ENCODE measurements at places on chromosomes 7 and 10.

- DNase-seq = no peak
Observed at GRCh38 chr7:85023916-85024315, 162.9 kb downstream of the SEMA3D start.

- no peak for DNase-seq
Observed at GRCh38 chr7:155164316-155164715, 94.2 kb downstream of the HTR5A start.

DNA sequence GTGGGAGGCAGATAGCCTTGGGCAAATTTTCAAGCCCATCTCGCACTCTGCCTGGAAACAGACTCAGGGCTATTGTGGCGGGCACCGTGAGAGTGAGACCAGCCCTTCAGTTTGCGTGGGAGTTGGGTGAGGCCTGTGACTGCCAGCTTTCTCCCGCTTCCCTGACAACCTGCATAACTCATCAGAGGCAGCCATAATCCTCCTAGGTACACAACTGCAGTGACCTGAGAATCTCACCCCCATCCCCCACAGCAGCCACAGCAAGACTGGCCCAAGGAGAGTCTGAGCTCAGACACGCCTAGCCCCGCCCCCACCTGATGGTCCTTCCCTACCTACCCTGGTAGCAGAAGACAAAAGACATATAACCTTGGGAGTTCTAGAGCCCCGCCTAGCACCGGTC is 275.4 kb downstream of the GRID1 start:
- DNase-seq = no peak

DNA sequence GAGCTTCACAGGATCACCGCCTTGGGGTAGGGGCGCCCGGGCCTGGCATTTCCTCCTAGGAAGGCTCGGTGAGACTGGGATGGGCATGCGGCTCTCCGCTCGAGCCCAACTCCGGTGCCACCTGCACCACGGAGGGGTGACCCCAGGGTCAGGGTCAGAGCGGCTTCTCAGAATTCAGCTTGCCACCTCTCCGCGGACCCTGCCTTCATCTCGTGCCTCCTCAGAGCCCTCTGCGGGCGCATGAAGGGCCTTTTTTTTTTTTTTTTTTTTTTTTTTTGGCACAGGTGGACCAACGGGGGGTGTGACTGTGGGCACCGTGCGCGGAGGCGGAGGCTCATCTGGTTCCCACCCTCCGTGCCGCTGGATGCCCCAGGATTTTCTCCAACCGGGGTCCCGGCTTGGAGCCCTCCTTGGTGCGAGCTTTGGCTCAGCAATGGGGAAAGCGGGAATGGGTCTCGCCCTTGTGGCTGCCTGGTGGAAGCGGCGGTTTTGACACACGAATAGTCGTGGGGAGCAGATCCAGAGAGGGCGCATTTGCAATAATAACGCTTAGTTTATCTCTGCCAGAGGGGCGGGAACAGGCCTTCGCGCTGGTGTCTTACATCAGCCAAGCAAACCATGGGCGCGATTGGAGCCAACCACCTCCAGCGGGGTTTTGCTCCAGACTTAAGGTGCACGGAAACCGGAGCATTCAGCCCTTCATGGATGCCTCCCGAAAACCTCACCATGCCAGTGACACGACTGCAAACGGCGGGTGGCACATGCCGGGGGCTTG is 5.0 kb upstream of the TNRC18 start:
- DNase-seq = no peak

DNA sequence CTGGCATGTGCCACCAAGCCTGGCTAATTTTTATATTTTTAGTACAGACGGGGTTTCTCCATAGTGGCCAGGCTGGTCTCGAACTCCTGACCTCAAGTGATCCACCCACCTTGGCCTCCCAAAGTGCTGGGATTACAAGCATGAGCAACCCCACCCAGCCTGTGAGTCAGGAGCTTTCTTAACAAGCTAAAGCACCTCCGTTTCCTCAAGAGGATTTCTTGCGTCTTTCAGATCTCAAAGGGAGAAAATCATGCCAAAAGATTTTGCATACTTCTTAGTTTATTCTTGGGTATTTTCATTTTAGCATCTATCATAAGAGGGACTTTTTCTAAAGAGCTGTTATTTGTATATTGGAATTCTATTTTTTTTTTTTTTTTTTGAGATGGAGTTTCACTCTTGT is 47.9 kb upstream of the FOXK1 start:
- DNase-seq = no peak

DNA sequence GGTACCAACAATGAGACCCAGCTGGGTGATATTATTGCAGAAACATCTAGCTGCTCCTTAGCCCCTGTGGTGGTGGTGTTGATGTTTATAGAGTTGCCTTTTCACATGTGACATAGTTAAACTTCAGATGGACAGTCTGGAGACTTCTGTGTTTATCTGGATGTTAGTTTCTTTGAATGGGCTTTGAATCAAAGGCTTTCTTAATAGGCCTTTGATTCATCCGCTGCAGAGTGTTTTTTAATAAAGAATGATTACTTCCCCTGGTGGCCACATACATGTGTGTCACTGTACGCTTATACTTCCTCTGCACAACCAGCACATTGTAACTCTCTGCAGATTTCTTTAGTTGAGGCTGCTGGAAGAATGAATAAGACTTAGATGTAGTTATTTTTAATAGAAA is 221.0 kb downstream of the DYNC1I1 start:
- DNase-seq = no peak

GRCh38 chr7:34425194-34425593 is 232.8 kb upstream of the NPSR1 start:
- DNase-seq = no peak

DNA sequence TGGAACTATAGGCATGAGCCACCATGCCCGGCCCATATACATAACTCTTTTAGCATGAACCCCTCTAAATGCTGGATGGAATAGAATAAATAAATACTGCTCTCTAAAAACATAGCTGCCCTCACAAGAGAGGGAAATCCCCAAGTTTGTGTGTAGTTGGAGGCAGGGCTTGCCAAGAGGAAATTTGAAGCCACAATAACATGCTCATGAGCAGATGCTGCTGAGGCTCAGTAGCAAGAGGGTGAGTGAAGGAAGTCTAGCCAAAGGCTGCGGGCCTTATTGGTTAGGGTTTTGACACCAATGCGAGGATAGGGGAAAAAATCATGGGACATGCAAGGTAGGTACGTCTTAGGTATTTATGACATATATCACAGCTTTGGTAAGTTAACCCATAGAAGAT is 17.3 kb downstream of the TPK1 start:
- DNase-seq = peak; percentile 44

DNA sequence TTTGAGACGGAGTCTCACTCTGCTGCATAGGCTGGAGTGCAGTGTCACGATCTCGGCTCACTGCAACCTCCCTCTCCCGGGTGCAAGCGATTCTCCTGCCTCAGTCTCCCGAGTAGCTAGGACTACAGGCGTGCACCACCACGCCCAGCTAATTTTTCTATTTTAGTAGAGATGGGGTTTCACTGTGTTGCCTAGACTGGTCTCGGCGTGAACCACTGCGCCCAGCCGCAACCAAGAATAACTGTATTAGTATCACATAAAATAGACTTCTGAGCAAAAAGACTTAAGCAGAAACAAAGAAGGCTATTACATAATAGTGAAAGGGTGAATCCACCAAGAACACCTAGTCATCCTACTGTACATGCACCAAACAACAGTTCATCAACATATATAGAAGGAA is 67.6 kb upstream of the TFEC start:
- no peak for DNase-seq

GRCh38 chr10:59383436-59383835 is 21.1 kb upstream of the FAM13C start:
- no peak for DNase-seq

- no peak for DNase-seq
Observed at GRCh38 chr7:115300231-115300870, 378.5 kb downstream of the MDFIC start.

GRCh38 chr7:76343294-76343930 is 15.4 kb downstream of the YWHAG start:
- no peak for DNase-seq

DNA sequence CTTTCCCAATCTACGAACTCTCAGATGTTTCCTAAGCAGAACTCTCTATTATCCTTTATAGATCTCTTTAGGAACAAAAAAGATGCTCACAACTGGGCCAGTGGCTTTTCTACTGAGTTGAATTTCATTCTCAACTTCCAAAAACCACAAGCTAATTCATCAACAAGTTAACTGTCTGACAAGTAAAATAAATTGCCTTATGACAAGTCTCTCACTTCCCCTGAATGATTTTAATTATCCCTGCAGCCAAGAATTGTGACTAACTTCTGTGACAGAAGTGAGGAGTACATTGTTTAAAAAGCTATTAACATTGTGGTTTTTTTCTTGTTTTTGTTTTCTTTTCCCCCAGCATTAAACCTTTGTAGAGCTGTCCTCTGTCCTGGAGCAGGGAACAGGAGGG is 343.1 kb downstream of the HPSE2 start:
- DNase-seq = no peak

DNA sequence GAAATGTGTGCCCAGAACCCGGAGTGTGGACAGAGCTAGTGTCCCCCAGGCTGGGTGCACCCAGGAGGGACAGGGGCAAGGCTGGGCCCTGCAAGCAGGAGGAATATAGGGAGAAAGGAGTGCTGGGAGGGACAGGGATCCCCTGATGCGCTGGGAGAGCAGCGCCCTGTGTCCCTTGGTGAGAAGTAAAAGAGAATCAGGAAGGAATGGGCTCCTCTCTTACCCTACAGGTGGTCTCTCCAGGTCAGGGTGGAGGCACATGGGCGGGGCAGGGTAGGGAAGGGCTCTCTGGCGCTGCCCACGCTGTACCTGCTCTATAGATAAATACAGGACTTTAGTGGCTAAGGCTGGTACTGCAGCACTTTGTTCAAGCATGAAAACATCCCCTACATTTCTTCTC is 753.8 kb downstream of the GRID1 start:
- no peak for DNase-seq

DNA sequence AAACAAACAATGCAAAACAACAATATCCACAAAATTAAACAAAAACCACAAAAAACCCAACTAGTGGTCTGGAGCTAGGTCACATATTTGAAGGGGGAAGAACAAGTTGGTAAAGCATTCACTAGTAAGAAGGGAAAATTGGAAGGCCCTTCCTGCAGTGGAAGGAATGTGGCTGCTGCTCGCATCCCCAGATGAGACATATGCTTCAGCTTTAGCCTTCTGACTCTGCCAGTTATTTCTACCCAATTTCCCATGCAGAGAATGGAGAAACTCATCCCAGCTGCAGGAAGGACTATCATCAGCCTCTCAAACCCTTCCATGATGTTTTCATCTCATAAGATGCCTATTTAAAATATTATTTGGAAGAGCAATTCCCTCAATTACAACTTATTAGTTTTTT is 176.6 kb downstream of the BMPER start:
- no peak for DNase-seq

GRCh38 chr10:109430043-109430760 is 493.1 kb downstream of the XPNPEP1 start:
- no peak for DNase-seq

- peak; percentile 49 for DNase-seq
Observed at GRCh38 chr7:28062197-28062991, 118.2 kb downstream of the JAZF1 start.

GRCh38 chr7:140707132-140707531 is 10.6 kb downstream of the NDUFB2 start:
- DNase-seq = no peak

DNA sequence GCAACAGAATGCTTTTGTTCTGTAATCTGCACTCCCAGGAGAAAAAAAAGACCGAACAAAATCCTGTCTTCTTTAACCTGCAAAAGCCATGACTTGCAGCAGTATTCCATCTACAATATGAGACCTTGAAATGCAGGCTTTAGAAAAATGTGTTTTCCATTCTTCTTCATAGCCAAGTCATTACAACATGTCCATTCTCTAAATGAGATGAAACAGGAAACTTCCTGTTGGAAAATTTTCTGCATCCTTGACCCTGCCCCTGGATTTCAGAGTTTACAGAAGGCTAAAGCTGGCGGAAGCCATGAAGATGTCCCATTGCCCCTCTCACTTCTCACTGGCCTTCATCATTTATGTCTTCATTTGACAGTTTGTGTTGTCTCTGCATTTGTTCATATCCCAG is 546.4 kb downstream of the TNS3 start:
- DNase-seq = no peak

GRCh38 chr10:101965075-101965765 is 90.8 kb downstream of the ARMH3 start:
- DNase-seq = no peak

- no peak for DNase-seq
Observed at GRCh38 chr7:6718124-6718523, 11.4 kb upstream of the ZNF12 start.

DNA sequence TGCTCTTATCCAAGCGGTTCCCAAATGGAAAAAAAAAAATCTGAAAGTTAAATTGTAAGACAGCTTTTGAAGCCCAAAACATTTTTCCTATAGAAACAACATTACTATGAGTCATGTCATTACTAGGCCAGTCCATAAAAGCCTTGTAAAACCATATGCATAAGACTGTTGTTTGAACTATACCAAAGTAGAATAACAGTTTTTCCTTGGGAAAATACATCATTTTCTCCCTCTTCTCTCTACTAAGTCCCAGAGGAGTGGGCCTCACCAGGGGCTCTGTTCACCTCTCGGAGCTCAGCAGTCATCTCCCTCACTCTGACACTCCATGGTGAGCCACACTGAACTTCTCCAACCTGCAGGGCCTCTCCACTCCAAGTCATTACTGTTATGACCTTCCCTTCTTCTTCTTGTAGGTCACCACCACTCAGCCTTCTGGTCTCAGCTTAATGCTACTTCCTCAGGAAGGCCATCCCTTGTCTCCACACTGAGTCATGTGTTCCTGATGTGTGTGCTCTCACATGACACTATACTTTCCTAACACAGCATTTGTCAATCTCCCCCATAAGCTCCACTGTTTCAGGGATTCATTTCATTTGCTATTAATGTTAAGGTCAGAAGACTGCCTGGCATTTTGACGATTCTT is 32.5 kb downstream of the ZNF438 start:
- DNase-seq = no peak

DNA sequence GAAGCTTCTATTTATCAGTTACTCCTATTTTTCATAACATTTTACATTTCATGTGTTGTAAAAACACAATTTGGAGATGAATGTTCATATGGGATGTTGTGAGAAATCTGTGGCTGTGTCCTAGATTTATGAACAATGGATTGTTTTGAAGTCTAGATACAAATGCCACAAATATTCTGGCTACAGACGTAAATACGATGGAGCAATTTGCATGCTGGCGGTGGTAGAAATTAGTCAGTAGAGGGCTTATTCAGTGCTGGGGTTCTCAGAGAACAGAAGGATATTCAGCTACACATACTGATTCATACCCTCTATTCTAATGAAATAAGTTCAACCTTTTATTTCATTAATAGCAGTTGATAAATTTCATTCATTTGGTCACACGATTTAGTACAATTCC is 48.8 kb downstream of the PLPP4 start:
- no peak for DNase-seq

- DNase-seq = no peak
Observed at GRCh38 chr7:15178065-15178464, 275.5 kb upstream of the DGKB start.

DNA sequence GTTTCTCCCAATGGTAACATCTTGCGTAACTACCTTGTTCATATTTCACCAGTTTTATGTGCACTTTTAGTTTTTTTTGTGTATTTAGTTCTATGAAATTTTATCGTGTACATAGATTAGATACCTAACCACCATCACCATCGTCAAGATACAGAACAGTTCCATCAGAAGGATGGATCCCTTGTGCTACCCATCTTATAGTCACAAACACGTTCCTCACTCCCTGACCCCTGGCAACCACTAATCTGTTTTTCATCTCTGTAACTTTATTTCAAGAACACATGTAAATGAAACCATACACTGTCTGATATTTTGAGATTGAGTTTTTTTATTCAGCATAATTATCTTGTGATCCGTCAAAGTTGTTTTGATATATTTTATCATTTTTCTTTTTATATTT is 29.9 kb downstream of the FANK1 start:
- DNase-seq = no peak
